Fibroblast of upper back skin (primary cell): ENCODE measurements at places on chromosomes 1 and 21.

- DNase-seq = no peak
Observed at GRCh38 chr1:5410652-5411051, 581.6 kb downstream of the NPHP4 start.

- no peak for DNase-seq
Observed at GRCh38 chr1:67342076-67342890, 34.6 kb downstream of the IL12RB2 start.

- DNase-seq = no peak
Observed at GRCh38 chr1:165763442-165763841, 5.2 kb downstream of the TMCO1 start.

DNA sequence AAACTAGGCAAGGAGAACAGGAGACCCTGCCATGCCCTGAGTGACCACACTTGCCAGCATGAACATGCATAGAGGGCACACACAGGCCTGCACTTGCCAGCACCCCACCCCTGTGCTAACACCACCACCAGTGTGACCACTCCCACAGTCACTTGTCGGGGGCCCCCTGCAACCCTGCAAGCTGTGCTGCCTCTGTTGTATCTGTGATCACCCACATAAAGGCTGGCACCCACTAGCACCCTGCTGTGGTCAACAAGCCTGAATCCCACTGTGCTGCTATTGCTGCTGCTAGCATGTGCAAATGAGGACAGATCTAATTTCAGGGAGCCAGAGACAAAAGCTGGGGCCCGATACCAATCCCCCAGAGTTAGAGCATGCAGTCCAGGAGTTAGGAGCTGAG is 217.7 kb downstream of the GIPC2 start:
- DNase-seq = no peak
